Upper lobe of right lung (tissue), 1 donor: ENCODE measurements at places on chromosomes 7 and 10. TPM values are rescaled to one million over a fixed set of nuclear protein-coding genes. Genes with fewer than 3 reads are reported as not detected.

IL6 gene
- 6.5 TPM for total RNA-seq

- peak overlapping the region; percentile 91 for H3K4me3 ChIP-seq
- peaks cover 20% of the 10 kb centered on the region for H3K4me1 ChIP-seq
- no peak for DNase-seq
Observed at GRCh38 chr10:121926671-121927317, 1.0 kb downstream of the ATE1 start.

DNA sequence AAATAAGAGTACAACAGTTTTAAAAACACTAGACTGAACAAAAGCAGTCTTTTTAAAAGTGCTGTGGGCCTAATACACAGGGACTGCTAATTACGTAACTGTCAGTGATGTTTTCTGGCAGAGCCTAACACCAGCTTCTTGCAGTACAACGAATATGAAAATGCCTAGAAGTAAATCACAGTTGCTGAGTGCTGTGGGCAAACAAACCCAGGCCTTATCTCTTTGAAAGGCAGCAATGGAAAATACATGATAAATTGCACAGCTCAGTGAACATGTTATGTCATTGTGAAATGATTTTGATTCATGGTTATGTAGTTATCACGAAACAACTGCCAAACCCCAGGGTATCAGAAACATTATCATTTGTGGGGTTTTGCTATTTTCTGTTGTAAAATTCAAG lies 428.4 kb downstream of the GFRA1 start:
- no peak for DNase-seq
- H3K27ac ChIP-seq = no peak overlapping the region
- no peaks in the 10 kb centered on the region for H3K36me3 ChIP-seq
- H3K4me1 ChIP-seq = no peaks in the 10 kb centered on the region
- no peaks in the 10 kb centered on the region for H3K27me3 ChIP-seq
- H3K4me3 ChIP-seq = no peak overlapping the region

DNA sequence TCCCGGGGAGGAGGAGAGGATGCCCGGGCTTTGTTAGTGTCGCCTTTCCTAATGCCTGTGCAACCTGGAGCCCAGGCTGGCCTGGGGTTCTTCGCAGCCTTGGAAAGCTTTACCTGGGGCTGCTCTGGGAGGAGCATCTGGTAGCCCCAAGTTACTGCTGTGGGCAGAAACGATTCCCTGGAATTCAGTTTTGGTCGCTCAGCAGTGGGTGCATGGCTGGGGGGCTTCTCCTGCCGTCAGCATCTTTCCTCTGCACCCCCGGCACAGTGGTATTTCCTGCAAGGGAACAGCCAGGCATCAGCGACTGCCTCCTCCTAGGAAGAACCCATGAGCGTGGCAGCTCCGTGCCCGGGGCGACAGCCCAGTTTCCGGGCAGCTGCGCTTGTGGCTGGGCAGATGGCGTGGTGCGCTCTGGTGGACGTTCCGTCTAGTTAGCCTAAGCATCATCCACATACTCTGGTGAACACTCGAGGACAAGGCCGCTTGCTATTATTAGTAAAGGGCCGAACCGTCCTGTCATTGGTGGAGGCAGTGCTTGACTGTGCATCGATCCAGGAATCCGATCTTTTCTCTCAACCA lies 107.0 kb upstream of the BTBD16 start:
- H3K27ac ChIP-seq = no peak overlapping the region
- H3K36me3 ChIP-seq = peaks cover 13% of the 10 kb centered on the region
- peaks cover 5% of the 10 kb centered on the region for H3K4me1 ChIP-seq

- no peaks in the 10 kb centered on the region for H3K4me1 ChIP-seq
- peak overlapping the region; percentile 29 for H3K4me3 ChIP-seq
- no peaks in the 10 kb centered on the region for H3K27me3 ChIP-seq
- H3K27ac ChIP-seq = peak overlapping the region; percentile 43
- no peak for DNase-seq
Observed at GRCh38 chr10:56622335-56622973, 261.4 kb upstream of the ZWINT start.

VCL gene
- total RNA-seq = 148 TPM

DNA sequence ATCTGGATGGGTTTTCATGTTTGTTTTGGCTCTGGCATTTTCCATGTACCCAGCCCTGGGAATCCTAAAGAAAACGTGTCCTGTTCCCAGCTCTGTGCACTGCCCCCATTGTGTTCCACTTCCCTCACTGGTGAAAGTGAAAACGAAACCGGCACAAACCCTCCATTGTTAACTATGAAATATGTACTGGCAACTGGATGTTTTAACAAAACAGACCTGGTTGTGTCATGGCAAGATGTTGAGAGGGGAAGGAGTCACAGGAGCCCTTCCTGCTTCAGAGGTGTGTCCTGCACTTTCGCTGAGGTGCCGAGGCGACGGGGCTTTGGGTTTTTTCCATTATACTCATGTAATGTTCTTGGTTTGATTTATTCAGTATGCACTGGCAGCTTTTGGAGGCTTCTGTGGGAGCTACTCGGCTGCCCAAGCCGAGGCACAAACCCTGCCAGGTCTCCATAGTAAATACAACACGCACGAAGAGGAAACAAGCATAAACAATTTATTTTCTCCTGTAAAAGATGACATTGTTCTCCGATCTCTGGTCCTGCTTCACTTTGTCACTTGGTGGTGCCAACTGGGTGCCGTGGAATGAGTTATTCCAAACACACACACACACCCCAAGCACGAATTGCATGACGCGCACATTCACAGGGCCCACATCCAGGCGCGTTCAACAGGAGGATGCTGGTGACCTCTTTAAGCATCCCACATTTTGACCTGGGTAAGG lies 118.2 kb downstream of the CDK6 start:
- H3K27ac ChIP-seq = peak overlapping the region; percentile 91
- peaks cover 14% of the 10 kb centered on the region for H3K4me1 ChIP-seq
- no peak for DNase-seq
- peak overlapping the region; percentile 46 for H3K4me3 ChIP-seq
- H3K36me3 ChIP-seq = no peaks in the 10 kb centered on the region
- H3K27me3 ChIP-seq = no peaks in the 10 kb centered on the region
